ENCODE measurements at places on chromosomes 6 and 20.

- DNase-seq = no peak
These were observed 85.4 kb upstream of the GTSF1L start for GRCh38 chr20:43812216-43812615.

DNA sequence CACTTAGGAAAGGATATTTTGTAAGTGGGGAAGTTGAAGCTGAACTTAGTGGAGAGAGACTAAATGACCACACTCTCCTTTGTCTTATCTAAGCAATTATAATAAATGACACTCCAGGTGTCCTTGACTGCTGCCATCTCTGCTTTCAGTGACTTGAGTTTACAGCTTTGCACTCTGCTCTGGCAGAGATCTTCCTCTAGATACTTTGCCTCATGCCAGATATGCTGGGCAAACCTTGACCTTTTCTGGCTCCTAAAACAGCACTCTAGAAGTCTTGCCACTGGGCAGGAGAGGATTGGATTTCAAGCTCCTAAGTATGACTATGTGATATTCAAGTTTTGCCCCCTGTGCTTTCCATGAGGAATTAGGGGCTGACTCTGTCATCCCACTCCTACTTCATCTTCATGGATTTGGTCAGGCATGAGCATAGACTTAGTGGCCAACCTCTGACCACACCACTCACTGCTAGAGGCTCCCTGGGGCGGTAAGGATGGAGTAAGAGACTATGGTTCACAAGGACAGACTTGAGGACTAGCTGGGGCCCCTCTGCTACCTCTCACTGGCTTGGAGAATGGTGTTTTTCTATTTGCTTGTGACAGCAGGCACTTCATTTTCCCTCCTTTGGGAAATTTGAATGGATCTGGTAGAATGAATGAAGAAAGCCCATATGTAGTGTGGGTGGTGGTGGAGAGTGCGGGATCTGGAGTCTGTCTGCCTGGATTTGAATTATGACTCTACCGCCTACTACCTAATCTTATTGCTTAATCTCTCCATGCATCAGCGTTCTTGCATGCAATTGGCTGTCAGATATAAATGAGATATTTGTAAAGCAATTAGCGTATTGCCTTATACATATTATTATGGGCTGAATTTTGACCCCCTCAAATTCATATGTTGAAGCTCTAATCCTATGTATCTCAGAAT, 191.4 kb downstream of the REV3L start:
- DNase-seq = peak; percentile 19

DNA sequence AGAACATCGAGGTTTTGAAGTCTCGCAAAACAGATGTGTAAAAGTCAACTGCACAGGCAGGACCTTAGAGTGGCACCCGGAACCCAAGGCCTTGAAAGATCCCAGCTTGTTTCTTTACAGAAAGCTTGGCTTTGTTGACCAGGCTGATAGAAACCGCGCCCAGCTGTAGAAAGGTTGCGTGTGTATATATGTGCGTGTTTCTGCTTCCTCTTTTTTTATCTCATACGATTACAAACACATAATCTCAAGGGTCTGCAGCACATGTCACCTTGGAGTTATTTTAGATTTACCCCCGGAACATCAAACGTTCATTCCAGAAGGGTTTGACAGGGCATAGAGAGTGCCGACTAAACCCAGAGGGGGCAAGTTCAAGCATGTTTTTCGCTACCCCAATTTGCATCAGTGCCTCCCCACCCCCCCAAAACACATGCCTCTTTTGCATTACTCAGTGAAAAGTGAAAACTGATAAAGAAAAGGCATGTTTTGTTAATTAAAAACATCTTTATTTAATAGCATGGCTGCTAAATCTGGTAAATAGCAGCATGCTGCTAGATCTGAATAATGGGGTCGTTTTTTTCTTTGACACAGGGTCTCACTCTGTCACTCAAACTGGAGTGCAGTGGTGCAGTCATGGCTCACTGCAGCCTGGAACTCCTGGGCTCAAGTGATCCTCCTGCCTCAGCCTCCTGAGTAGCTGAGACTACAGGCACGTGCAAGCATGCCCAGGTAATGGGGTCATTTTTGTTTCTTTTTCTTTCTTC, 33.2 kb upstream of the NCOA3 start:
- no peak for DNase-seq

DNA sequence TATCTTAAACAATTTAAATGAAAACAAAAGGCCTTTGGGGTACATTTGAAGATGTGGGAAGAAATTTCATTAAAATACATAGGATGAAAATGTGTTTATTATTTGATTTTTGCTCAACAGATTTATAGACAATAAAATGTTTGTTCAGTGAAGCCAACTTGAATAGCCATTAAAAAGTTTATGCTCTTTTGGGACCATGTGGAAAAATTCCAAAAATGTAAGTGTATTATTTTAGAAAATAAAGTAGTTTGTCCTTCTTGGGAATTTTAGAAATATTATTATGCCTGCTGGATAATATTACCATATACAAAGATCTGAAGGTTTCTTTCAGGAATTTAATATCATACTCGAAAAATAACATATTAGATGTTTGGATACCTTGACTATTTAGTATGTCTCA, 131.3 kb downstream of the EPM2A start:
- no peak for DNase-seq

DNA sequence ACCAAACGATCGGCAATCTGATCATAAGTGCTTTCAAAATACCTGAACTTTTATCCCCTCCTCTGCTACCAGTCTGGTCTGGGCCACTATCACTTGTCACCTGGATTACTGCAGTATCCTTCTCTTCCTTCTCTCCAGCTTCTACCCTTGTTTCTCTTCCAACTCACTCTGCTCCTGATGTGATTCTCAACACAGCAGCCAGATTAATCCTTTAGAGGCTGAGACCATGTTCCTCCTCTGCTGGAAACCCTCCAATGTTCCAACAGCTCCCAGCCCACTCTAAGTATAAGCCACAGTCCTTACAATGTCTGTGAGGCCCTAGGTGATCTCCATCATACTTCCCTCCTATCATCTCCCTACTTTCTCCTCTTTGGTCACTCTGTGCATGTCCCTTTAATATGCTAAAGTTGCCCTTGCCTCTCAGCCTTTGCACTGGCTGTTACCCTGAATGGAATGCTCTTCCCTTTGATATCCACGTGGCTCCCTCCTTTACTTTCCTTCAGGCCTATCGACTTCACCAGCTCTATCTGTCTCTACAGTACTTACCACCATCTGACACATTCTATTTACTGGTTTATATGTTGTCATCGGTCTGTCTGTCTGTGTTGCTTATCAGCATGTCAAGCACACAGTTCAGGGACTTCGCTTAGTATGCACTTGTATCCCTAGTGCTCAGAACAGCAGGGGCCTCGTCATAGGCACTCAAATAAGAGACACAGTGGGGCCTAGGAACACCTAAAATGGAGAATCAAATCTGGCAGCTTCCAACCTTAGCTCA, 35.0 kb upstream of the RNF24 start:
- no peak for DNase-seq

DNA sequence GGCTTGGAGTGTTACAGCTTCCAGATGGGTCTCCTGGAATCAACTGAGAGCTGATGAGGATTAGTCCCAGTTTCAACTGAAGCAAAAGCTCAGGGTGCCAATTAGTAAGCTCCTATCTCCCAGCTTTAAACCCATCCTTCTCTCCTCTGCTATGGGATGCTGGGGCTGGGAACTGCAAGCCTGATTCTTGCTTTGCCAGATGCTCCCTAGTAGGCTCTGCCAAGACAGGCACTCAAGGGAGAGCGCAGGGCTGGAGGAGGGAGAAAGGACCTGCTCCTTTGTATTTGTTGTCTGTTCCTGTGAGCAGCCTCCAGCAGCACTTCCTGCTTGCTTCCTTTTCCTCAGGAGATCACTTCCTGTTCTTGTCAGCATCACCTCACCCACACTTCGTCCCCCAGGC, 309.7 kb downstream of the KIF16B start:
- DNase-seq = no peak

GRCh38 chr6:134757911-134758361, 192.0 kb downstream of the ALDH8A1 start:
- no peak for DNase-seq

GRCh38 chr6:33934731-33935270, 131.0 kb upstream of the MLN start:
- no peak for DNase-seq

DNA sequence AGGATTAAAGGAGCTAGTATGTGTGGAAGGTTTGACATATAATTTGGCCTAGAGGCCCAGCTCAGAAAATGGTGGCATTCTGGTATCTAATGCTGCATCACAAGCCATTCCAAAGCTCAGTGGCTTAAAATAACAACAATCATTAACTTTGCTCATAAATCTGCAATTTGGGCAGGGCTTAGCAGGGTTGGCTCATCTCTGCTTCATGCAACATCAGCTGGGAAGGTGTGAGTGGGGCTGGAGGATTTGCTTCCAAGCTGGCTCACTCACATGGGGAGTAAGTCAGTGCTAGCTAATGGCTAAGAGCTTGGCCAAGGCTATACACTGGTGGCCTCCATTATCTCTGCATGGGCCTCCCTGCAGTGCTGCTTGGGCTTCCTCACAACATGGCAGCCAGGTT, 48.0 kb upstream of the STK35 start:
- no peak for DNase-seq
